ENCODE measurements at places on chromosomes 16 and 17.

- no peak for DNase-seq
Measured at GRCh38 chr17:78737332-78737731, 44.7 kb downstream of the CYTH1 start.

- no peak for DNase-seq
Measured at GRCh38 chr17:19369107-19369778, 6.7 kb upstream of the B9D1 start.

DNA sequence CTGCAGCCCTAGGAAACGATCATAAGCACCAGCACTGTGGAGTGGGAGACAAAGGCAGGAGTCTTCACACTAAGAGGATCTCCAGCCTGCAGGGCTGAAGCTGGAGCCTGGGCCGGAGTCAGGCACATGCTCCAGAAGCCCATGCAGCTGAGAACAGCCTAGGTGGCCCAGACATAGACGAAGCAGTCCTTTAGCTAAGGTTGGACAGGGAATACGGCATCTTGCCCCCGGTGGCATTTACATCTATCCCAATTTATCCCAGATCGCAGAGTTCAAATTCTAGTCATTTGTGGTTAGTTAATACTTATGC lies 13.9 kb downstream of the TSPOAP1 start:
- DNase-seq = no peak

DNA sequence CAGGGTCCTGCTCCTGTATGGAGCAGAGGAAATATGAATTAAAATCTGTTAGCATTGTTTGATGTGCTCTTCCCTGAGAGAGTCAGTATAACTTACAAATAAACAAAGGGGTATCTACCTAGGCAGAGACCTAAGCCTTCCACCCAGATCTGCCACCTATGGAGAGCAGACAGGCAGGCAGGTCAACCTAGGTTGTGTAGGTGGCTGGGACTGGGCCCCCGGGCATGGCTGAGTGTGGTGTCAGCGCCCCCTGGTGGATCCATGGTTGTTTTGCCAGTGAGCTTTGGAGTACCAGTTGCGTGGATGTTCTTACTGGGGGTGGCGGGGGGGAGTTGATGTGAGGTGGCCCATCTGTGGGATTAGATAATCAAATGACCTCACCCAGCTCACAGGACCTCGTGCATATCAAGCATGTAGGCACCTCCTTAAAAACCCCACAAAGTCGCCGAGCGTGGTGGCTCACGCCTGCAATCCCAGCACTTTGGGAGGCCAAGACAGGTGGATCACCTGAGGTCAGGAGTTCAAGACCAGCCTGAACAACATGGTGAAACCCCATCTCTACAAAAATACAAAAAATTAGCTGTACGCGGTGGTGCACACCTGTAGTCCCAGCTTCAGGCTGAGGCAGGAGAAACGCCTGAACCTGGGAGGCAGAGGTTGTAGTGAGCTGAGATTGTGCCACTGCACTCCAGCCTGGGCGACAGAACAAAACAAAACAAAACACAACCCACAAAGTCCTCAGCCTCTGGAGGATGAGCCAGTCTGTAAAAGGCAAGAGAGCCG lies 17.6 kb downstream of the DUS2 start:
- peak; percentile 89 for DNase-seq

DNA sequence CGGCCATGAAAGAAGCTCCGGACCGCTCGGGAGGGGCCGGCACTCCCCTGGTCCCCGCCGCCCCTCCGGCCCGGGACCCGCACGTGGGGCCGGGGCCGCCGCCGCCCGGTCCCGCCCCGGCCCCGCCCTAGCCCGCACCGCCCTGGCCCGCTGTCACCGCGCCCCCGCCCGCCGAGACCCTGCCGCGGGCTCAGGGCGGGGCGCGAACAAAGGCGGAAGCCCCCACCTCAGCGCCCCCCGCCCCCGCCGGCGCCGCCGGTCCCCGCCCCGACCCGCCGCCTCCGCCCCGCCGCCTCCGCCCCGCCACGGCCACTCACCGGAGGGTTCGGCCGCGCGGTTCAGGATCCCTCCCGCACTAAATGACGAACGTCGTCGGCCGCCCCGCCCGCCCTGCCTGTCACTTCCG lies at the start of gene ARHGDIA:
ARHGDIA (minus strand) TSS at position 357 of the 406 bp plus-strand sequence. CDS start 1,407 bp downstream, outside the sequence.
- DNase-seq = no peak

GRCh38 chr17:9044772-9045463 lies 23.6 kb downstream of the NTN1 start:
- no peak for DNase-seq

- no peak for DNase-seq
Measured at GRCh38 chr16:8951447-8952280, 12.0 kb downstream of the USP7 start.

DNA sequence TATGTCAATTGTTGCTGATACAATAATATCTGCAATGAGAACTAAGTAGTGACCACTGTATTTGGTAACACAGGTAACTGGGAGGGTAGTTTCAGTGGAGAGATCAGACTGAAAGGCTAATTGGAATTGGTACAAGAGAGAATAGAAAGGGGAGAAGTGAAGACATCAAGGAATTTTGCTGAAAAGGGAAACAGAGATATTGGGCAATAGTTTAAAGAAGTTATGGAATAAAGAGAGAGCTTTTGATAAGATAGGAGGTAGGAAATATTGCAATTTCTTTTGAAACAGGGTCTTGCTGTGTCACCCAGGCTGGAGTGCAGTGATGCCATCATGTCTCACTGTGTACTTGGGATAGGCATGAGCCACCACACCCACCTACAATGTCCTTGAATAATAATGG lies 26.9 kb upstream of the CDH11 start:
- DNase-seq = no peak

GRCh38 chr17:76095943-76096342 lies 7.6 kb downstream of the EXOC7 start:
- DNase-seq = no peak

- no peak for DNase-seq
Measured at GRCh38 chr17:63843910-63844677, 1.6 kb upstream of the SMARCD2 start.

DNA sequence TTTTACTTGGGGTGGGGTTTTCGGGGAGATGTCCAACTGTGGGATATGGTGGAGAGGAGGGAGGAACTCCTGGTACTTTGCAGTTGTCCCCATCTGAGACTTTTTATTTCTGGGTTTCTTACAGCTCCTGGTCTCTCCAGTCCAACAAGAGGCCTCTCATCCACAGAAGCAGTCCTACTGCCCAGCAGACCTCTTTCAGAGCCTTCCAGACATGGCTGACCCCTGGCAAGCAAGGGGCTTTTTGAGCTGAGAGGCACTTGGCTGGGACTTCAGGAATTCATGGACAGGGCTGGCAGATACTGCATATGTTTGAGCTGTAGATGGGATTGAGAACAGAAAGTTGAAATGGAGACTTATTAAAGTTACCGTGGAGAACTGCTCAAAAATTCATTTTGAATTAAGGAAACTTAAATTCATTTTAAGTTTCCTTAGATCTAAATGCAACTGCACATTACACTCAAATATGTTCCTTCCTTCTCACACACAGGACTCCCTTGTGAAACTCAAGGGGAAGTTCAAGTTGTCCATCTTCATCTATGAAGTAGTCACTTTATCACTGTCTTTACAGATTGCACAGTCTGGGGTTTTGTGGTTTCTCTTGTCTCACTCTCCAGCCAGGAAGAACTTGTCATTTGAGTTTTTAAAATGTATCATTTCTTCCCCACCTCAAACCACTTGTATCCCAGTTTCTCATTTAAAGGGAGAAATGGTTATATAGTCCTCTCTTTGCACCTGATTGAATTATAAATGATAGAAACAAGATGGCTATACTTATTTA lies 1.1 kb downstream of the LASP1NB start:
- DNase-seq = no peak

DNA sequence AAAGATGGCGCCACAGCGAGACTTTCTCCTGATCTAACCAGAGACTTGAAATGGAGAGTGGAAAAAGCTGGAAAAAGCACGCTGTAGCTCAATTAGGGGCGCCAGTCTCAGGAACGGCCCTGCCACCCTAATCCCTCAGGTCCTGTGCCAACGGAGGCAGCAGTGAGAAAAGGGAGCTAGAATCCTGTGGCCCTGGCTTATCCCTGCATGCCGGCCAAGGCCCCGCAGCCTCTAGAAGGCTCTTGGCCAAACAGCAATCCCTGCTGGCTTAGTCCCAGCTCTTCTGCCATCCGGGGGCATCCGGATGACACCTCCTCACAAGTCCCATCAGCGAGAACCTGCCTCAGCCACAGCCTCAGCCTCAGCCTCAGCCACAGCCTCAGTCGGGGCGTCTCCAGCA lies 69.8 kb downstream of the MRM3 start:
- DNase-seq = no peak

DNA sequence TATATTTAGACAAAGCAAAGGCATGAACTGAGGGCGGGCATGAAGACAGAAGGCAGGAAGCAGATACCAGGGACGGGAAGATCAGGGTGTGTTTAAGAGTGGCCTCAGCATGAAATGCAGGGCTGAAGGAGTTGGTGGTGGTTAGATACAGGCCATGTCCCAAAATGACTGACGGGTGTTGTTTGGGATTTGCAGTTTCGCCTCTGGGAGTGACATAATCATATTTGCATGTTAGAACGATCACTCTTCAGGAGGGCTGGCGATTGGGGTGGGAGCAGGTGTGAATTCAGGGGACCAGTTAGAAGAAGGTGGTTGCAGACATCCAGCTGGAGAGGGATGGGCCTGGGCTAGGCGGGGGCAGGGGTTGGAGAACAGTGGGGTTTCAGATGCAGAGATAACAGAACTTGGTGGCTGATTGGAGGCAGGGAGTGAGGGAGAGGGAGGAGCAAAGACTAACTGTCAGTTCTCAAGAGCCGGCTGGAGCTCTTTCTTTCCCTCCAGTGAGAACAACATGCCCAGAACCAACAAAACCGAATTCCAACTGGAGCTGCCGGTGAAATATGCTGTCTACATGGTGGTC lies 27.2 kb upstream of the ITGAX start:
- no peak for DNase-seq

DNA sequence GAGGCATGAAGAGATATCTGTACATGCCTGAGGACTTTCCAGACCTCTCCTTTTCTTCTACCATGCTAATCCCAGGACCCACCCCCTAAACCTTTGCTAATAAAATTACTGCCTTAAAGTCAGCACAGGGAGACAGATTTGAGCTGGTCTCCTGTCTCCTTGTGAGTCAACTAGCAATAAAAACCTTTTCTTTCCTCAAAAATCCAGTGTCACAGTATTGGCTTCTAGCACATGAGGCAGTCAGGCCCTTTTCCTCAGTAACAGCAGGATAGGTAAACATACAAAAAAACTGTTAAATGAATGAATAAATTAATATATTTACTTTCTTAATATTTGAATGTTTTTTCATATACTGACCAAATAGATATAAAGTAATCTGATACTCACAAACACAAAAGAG lies 41.3 kb downstream of the ABCA10 start:
- no peak for DNase-seq

- no peak for DNase-seq
Measured at GRCh38 chr17:36714789-36715188, 113.4 kb downstream of the MRM1 start.

DNA sequence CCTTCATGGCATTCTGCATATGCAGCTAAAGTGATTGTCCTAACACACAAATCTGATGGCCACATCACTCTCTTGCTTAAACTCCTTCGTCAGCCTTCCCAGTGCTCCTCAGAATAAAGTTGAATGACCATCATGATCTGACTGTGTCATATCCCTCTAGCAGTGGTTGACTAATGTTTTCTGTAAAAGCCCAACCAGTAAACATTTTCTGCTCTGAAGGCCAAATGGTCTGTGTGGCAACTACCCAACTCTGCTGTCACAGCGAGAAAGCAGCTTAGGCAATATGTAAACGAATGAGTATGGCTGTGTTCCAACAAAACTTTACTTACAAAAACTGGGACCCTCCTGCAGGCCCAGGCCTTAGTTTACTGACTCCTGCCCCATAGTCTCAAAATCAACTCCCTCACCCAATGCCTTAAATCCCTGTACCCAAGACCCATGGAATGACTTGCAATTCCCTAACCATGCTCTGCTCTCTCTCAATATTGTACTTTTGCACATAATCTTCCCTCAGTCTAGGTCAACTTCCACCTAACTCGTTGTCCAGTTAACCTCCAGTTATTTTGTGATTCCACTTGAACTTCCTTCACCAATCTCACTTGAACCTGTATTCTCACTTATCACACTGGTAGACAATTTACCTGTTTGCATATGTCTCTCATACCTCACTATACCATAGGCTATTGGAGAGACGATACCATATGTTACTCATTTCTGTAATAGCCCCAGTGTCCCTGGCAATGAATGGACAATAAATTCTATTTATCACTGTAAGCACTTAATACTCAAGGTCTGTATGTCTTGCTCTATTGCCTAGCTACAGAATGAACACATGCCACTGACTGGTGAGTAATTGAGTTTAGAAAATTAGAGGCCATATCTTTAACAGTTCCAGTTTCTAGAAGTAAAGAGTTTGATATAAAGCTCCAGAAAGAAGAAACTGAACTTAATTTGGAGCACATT lies 29.1 kb downstream of the TMEM100 start:
- no peak for DNase-seq

GRCh38 chr16:68478526-68479250 lies 30.4 kb upstream of the SMPD3 start:
- no peak for DNase-seq

DNA sequence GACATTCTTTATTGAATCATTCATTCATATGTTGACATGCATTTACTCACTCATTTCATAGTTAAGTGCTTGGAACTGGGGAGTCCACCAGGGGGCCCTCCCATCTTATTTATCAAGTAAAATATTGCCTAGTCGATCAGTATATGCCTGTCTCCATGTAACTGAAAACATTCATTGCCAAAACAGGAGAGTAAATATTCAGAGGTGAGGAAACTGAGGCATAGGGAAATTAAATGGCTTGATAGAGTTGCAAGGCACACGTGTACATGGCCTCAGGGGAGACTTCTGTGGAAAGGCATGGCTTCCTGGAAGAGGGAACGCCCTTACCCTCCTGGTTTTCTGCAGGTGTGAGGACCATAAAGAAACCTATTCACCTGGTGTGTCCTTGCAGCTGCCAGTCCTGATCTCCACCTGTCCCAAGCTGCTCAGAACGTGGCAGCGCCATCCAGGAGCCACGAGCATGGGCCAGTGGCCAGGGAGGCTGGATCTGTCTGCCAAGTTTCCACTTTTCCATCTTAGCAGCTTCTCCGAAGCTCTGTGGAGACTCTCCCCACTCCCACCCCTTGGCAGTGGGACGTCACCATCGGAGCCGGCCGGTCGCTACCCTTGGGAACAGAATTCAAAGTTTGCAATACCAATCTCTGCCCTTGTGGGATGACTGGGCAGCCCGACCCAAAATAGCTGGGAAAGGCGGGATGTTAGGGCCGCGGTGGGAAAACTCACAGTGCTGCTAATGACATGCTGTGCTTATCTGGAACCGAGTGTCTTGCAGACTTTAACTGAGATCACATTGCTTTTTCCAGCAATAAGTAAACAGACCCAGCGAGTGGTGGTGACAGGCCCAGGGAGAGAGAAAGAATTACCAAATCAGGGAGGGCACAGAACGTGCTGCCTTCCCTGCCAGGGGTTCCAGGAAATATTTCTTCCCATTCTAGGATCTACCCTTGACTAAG lies 4.1 kb upstream of the C1QTNF1 start:
- no peak for DNase-seq

All from natural killer cell treated with Interleukin-12 subunit alpha and Interleukin-12 subunit beta and Interleukin-15 and Interleukin-18, amount 100 ng/mL, for 72 hours (primary cell).